Natural killer cell (primary cell): ENCODE measurements at places on chromosomes 3 and 15. TPM values are rescaled to one million over a fixed set of nuclear protein-coding genes. Genes with fewer than 3 reads are reported as not detected.

Gene TGM5
- total RNA-seq, result not detected

GRCh38 chr3:4476496-4476895, 9.4 kb upstream of the SUMF1 start:
- no peak for DNase-seq

DNA sequence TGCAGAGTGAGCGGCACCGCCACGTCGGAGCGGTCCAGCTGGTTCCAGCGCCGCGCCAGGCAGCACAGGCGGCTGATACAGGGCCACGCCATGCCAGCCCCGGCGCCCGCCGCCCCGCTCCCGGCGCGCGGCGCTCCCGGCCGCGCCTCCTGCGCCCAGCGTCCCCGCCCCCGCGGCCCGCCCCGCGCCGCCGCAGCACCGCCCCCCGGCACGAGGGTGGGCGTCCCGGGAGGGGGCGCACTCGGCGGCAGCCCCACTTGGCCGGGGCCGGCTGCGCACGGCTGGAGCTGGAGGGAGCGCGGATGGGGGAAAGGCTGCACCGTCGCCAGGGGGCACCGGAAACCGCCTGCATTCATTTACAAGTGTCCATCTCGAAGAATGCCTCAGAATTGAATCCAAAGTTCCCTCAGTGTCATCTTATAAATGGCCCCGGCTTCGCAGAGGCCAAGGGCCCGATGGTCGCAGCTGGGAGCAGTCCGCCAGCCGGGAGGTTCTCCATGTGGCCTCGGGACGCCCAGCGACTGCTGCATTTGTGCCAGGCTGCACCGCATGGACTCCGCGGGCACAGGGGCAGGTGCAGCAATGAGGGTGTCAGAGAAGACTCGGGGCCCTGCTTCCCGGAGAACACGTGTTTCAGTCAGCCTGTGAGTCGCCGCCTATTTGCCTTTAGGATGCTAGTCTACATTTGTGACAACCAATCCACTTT, at the start of gene MAP6D1:
MAP6D1 (minus strand) TSS at position 122 of the 706 bp plus-strand sequence; CDS start at position 92, 30 bp downstream.
- DNase-seq, result peak; percentile 68

- peak; percentile 24 for DNase-seq
These were observed 1.7 kb downstream of the EPB42 start for GRCh38 chr15:43218908-43219706.

Gene GOLGA8G
- total RNA-seq, result not detected
